Eye (tissue), 1 donor: ENCODE measurements at places on chromosomes 1 and 21.

- no peak for DNase-seq
These were observed 37.4 kb downstream of the VANGL1 start for GRCh38 chr1:115679141-115679611.

DNA sequence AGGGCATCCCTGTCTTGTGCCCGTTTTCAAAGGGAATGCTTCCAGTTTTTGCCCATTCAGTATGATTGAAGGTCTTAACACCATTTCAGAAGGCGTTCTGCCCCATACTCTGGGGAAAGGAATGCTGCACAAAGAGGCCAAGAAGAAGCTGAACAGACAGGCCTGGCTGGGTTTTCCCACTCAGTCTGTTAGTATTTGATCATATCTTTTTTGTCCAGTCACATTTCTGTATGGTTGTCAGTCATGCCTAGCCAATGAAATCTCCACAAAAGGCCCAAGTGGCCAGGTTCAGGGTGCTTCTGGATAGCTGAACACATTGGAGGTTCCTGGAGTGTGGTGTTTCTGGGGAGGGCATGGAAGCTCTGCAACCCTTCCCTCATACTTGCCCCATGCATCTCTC lies 72.1 kb downstream of the NEK7 start:
- DNase-seq: no peak

- DNase-seq: no peak
These were observed 535.1 kb downstream of the DPYD start for GRCh38 chr1:97385536-97386277.

DNA sequence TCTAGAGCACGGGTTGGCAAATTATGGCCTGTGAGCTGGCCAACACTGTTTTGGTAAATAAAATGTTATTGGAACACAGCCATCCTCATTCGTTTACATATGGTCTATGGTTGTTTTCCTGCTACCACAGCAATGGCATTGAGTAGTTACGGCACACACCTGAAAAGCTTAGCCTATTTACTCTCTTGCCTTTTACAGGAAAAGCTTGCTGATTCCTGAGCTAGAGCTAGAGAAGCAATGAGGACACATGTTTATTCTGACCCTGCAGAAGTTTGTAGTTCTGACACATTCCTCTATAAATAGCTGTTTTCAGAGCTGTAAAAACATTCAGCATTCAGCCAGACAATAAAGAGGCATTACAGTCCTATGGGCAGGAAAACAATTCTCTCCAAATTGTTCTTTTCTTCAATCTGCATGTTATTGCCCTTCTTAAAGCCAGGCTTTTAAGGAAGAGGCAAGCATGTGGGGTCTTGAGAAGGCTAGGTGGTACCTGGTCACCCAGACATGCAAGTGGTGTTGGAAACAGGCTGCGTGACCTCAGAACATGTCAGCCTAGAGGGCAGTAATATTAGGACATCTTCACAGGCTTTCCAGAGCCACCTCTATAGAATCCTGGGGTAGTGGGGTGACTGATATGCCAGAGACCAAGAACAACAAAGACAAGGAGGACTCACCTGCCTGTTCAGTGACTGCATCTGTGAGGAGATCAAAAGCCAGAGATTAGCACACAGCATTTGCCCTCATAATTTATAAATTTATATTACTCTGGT lies 1.6 kb downstream of the FCRL2 start:
- DNase-seq: no peak

DNA sequence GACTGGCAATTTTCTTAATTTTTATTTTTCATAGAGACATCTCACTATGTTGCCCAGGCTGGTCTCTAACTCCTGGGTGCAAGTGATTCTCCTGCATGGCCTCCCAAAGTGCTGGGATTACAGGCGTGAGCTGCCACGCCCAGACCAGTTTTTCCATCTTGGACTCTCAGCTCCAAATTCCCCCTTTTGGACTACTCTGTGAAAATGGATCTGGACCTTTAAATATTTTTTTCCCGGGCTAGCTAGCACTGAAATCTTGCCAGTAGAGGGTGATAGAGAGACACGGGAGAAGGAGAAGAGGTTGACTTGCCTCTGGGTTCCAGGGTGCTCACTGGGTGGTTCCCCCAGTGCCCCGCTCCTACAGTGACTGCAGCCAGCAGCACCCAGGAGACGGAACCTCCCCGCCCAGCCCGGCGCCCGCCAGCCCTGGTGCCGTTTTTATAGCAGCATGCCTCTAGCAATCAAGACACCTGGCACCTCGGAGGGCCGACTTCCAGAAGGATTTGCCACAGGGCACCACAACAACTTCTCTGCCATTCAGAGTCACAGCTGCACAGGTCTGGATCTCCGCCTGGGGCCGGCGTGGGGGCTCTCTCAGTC lies 34.7 kb upstream of the SCCPDH start:
- peak; percentile 87 for DNase-seq

DNA sequence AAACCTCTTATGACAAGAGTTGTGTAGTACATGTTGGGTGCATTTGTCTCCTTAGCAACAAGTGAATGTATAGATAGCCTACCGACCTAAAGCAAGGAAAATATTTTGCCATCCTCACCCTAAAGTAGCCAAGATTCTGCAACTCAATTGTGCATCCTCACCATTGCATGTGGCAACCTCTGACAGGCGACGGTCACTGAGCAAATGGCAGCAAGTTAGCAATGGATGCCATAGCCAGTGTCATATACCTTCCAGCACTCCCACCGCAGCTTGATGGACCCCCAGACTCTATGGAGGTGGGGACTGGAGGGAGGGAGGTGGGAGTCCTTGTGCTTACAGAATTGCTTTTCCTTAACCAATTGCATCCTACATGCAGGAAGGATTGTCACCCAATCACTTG lies 17.0 kb downstream of the PROX1 start:
- DNase-seq: no peak

GRCh38 chr1:202704601-202705000 lies 5.7 kb downstream of the SYT2 start:
- DNase-seq: no peak

DNA sequence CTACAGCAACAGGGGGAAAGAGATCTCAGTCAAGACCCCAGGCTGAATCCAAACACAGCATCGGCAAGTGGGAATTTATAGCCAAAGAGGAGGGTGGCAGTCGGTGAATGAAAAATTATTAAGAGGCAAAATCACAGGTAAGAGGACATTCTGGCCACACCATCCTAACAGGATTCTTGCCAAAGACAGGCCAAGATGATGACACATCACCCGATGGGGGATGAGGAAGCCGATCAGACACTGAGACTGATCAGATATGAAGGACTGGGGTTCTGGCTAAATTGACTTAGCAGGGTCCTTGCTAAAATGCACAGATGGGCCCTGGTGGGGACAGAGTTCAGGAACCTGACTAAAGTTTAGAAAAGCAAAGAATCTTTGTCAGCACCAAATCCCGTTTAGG lies 402.2 kb downstream of the SMYD3 start:
- DNase-seq: no peak

DNA sequence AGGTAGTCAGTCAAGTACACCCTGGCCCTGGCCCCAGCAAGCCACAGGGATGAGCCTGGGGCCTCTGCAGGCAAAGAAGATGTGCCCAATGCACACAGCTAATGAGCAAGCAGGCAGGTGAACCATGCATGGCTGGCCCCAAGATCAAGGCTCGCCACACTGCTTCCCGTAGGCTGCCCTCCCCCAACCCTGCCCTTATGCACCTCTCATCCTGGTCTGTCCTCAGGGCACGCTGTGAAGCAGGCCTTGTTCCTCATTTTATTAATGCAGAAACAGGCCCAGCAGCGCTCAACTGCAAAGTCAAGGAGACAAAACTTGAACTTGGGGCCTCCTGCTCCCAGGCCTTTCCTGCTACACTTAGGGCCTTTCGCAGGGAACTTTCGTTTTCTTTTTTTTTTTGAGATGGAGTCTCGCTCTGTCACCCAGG lies 35.6 kb upstream of the ID3 start:
- DNase-seq: no peak

DNA sequence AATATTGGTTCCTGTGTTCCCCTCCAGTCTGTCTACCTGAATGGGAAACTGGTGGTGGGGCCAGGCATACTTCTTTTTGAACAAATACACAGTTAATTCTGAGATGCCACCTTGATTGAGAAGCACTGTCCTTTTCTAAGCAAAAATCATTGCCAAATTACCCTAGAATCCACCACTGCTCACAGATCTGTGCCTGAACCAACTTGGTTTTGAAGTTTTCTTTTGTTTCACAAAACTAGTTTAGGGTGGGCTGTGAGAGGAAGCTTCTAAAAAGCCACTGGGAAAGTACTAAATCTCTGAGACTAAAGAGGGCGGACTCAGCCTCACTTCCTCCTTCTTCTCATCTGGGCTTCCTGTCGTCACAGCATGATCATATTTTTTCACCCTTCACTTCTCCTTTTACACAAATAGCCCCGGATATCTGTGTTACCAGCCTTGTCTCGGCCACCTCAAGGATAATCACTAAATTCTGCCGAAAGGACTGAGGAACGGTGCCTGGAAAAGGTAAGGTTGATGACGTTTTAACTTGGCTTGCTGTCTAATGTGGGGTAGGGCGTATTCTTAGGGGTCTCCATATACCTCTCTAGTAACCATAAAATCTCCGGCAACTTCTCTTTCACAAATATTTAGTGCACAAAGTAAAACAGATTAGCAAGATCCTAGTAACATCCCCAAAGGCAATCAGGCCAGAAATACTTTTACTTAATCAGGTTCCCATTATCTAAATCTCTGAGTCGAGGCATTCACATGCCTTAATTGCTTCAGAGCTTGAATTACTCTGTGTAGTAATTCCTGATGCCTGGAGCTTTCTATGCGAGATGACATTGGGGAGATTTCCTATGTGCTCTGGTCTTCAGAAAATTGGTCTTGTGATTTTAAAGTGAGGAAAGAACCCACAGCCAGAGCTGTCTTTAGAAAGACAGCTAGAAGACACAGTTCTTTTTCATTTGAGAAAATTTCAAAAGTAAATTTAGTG lies at the start of gene CD53:
TSS of gene CD53 (plus strand) at position 404 of the 976 bp plus-strand sequence. CDS start 18,261 bp downstream, outside the sequence.
- no peak for DNase-seq

DNA sequence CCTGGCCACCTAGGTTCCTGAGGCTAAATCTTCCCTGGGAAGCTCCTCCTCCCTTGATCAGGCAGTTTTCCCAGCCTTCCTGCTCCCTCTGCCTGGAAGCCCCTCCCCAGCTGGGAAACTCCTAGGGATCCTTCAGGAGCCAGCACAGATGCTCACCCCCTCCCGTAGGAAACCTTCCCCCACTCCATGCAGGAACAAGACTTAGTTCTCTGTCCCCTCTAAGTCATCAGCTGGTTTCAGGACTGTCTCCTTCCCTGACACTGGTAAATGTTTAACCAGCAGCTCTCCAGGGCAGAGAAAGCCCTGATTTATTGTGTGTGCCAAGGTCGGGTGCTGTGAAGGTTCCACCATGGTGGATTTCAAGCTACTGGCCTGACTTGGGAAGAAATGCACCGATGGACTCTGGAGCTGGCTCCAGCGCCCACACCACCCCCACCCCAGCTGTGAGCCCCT lies 25.0 kb downstream of the TTC39A start:
- no peak for DNase-seq

- DNase-seq: no peak
These were observed 360.3 kb downstream of the TGFB2 start for GRCh38 chr1:218705391-218705790.

GRCh38 chr1:19481826-19482398 lies 3.4 kb downstream of the CAPZB start:
- no peak for DNase-seq

- no peak for DNase-seq
These were observed 110.2 kb upstream of the IVNS1ABP start for GRCh38 chr1:185427264-185427663.

DNA sequence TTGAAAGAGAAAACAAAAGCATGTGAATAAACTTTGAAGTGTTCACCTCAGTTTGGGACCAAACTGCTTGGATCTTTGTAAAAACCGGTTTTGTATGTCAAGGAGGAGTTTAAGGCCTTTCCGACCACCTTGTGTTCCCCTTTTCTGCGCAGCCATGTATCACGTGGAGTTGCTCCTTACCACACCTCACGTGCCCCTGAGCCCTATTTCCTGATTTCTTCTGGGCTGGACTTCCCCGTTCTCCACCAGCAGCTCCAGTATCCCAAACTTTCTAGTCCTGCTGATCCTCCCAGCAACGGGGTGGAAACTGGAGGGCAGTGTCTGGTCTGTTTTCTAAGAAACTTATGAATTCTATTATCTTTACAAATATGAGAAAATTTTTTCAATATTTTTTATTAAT lies 1.6 kb upstream of the SH3D21 start:
- no peak for DNase-seq

DNA sequence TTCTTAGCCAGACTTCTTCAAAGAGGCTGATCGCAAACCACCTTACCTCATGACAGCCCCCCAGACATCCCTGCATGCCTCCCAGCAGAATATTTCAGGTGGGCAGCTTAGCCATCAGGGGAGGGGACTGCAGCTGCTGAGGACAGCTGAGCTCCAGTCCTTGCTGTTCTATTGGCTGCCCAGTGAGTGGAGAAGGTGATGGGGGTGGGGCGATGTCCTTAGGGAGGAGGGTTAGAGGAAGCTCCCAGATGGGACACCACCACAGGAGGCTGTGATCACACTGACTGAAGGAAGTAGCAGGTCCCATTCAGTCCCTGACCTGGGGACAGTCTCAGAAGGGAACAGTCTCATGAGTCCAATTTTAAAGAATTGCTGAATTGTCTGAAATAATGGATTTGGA lies 38.3 kb downstream of the GJA5 start:
- DNase-seq: no peak

DNA sequence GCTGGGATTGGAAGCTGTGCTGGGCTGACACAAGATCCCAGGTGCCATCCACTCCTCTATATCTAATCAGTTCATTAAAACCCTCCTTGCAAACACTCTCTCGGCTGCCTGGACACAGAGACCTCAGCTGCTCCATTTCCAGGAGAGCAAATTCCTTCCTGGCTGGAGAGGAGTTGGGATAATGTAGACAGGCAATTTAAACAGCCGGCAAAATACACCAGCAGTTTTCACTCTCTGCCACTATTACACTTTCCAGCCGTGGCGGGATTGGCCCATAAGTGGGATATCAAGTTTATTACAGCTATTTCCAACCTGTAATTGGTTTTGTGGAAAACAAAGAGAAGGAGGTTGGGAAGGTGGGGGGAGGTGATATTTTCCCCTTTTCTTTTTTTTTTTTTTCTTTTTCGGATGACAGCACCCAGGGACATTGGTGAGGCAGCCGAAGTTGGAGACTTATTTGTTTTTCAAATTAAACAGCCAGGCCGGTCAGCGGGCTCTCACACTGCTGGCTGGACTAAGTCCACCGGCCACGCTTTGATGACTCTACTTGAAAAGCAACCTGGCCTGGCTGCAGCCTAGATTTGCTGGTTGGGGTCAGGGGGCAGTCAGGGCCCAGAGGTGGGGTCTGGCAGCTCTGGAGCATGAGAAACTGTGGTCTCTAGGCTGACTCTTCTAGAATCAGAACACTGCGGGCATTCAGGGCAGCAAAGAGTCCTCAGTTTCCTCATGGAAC lies 177.4 kb downstream of the IGSF21 start:
- no peak for DNase-seq
